Tibial artery (tissue), 4 donors: ENCODE measurements at places on chromosomes 5 and 9.

GRCh38 chr9:126494746-126495145 lies 119.0 kb upstream of the LMX1B start:
- DNase-seq: no peak

DNA sequence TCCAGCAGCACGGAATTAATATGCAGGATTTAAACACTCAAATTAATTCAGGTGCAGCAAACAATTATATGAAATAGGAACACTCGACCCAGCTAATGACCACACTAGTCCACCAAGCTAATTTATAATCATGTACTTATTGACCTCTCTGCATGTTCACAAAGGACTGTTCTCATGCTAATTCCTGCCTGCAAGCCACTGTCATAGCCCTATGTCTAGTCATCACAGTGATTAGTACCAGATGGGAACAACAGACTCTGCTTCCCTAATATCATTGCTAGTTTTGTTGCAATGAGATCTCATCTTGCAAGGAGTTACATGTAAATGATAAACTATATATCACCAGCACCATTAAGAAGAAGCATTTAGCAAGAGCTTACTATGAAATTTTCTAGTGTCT lies 553.0 kb upstream of the GRAMD2B start:
- no peak for DNase-seq

- DNase-seq: no peak
Measured at GRCh38 chr5:14506140-14506538, 75.5 kb upstream of the OTULINL start.

GRCh38 chr9:123011878-123012528 lies 21.5 kb upstream of the GPR21 start:
- DNase-seq: no peak

GRCh38 chr5:82521431-82522051 lies 243.4 kb upstream of the RPS23 start:
- DNase-seq: no peak
